ENCODE measurements at places on chromosomes 6 and 20.

- no peak for DNase-seq
These were observed 52.9 kb upstream of the HDDC2 start for GRCh38 chr6:125354649-125355048.

DNA sequence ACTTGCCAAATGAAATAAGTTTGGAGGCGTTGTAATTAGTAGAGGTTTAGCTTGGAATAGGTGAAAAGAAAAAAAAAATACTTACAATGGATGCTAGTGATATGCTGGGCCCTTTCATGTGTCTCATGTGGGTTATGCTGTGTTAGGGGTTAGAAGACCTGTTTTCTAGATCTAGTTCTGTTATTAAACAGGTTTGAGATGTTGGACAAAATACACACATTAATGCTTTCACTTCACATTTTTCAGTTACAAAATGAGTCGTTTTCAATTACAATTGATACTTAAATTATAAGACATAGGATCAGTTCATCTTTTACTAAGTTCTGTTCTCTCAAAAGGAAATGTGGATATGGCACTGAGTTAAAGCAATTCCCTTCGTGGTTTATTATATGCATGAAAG, 509.8 kb downstream of the EPM2A start:
- DNase-seq: no peak

DNA sequence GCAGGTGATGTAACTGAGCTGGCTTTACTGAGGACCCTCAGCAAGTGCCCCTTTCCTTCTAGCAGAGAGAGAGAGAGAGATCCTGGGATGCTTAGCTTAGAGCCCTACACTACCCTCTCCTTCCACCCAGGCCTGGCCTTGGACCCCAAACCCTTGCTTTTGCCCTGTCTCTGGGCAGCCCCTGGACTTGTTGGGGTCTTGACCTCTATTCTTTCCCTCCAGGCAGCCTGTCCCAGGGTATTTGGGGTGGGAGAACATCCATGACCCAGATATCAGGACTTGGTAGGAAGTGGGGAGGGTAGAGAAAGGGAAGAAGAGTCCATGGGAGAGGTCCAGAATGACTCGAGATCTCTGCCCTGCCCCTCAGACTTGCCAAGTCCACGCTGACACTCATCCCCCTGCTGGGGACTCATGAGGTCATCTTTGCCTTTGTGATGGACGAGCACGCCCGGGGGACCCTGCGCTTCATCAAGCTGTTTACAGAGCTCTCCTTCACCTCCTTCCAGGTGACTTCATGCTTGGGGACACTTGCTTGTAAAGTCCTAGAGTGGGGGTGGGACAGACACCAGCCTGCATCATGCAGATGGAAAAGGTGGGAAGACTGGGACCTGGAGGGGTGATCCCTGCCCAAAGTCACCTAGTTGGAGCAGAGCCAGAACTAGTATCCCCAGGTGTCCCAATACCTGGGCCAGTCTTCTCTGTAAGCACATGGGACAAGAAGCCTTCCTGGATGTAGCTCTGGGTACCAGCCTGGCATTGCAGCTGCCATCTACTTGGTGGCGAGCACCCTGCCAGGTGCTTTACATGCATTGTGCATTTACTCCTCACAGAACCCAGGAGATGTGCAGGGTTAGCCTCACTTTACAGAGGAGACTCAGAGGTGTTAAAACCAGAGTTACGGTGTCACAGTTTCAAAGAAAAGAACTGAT, 30.9 kb downstream of the GLP1R start:
- no peak for DNase-seq

GRCh38 chr6:80547827-80548226, 441.4 kb downstream of the BCKDHB start:
- DNase-seq: no peak

DNA sequence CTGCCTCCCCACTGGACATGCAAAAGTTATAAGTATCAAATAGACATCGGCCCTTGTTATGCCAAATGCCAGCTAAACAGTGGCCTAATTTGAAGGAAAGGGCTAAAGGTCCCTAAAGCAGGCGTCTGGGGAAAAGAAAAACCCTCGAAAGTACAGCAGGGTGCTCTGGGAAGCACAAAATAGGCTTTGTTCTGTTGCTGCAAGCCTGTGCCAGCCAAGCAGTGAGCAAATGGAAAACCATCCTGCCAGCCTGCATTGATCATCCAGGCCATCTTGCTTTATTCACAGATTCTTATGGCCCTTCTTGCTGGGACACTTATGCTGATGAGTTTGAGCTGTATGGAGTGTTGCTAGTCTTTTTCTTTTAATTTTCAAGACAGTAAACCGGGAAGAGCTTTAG, 62.2 kb upstream of the PLEKHG1 start:
- no peak for DNase-seq

GRCh38 chr6:22784601-22785410, 215.4 kb downstream of the HDGFL1 start:
- no peak for DNase-seq

GRCh38 chr6:79668381-79668780, 37.3 kb downstream of the SH3BGRL2 start:
- no peak for DNase-seq

GRCh38 chr20:51528263-51529027, 14.1 kb downstream of the NFATC2 start:
- peak; percentile 37 for DNase-seq

DNA sequence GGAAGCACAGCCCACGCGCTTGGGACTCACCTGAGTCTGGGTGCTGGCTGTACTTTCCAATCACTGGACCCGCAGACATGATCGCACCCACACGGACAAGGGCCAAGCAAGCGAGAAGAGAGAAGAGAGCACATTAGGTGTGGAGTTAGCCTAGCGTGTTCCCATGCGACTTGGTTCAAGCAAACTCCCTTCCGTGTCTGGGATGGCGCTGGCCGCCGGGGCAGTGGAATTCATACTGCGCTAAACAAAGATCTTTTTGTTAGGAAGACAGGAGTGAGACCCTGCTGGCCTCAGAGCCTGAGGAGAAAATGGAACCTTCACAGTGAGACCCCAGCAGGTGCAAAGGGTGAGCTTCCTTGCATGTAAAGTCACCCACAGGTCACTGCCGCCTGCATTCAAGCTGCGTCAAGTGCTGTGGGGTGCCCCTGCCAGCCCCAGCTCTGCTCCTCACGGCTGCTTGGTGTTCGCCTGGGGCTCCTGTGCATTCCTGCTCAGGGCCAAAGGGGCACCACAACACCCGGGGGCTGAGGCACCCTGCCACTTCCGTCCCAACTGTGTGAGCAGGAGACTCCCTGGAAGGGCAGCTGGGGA, 26.4 kb downstream of the PSMG4 start:
- no peak for DNase-seq

- DNase-seq: no peak
These were observed 373.1 kb downstream of the ESR1 start for GRCh38 chr6:152180601-152181000.

GRCh38 chr6:52510213-52510562, 66.7 kb downstream of the TRAM2 start:
- DNase-seq: no peak

Measured in activated T-helper 1 cell treated with anti-CD3 and anti-CD28 coated beads, Interleukin-12 subunit alpha, Interleukin-12 subunit beta, Interleukin-2, Interleukin-4 antibody, amounts not matched to agents 30 ng/mL and 10 ng/mL and 1 ng/mL, durations not matched to agents 14 hours and 24 hours and 36 hours (primary cell).